Stimulated activated CD8-positive, alpha-beta memory T cell treated with anti-CD3 and anti-CD28 coated beads, Interleukin-4, amount 100 ng/mL, for 1 hour (primary cell): ENCODE measurements at places on chromosomes 4 and X.

- no peak for DNase-seq
These were observed 148.6 kb downstream of the SLC4A4 start for GRCh38 chr4:71487344-71487920.

DNA sequence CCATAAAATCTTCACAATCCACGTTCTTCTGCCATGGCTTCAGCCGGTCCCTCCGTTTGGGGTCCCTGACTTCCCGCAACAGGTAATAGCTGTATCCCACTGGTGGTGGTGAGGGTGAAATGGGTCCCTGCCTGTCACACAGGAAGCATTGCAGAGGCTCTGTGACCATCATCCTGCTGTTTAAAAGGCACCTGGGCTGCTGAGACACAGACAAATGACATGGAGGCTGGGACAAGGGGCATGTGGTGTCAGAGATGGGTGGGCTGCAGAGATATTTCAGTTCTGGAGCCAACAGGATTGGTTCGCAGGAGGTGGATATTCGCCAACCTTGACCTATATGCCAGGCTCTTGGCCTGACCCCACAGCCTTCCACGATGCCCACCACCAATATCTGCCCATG, 82.1 kb downstream of the JAKMIP1 start:
- no peak for DNase-seq

GRCh38 chr4:41172786-41173185, 41.6 kb downstream of the APBB2 start:
- no peak for DNase-seq

DNA sequence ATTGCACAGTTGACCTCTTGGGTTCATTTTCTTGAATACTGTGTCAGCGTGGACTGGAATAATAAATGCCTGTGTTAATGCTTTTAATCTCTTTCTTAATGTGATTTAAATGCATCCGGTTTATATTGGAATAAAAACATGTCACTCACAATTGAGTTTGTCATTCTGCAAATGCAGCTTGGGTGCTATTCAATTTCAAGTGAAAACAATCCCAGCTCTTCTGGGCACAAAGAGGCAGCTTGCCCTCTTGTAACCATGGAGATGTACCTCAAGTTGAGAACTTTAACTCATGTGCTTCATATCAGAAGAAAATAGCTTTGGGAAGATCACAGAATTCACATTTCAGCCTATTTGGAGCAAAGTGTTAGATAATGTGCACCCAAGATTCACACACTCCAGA, 355.7 kb upstream of the GNPDA2 start:
- DNase-seq, result no peak

GRCh38 chrX:74613370-74614092, 893 bp downstream of the RLIM start:
- no peak for DNase-seq

- DNase-seq, result no peak
These were observed 12.9 kb downstream of the CD99 start for GRCh38 chrX:2703991-2704369.
